ENCODE measurements at places on chromosomes 7 and 10.

DNA sequence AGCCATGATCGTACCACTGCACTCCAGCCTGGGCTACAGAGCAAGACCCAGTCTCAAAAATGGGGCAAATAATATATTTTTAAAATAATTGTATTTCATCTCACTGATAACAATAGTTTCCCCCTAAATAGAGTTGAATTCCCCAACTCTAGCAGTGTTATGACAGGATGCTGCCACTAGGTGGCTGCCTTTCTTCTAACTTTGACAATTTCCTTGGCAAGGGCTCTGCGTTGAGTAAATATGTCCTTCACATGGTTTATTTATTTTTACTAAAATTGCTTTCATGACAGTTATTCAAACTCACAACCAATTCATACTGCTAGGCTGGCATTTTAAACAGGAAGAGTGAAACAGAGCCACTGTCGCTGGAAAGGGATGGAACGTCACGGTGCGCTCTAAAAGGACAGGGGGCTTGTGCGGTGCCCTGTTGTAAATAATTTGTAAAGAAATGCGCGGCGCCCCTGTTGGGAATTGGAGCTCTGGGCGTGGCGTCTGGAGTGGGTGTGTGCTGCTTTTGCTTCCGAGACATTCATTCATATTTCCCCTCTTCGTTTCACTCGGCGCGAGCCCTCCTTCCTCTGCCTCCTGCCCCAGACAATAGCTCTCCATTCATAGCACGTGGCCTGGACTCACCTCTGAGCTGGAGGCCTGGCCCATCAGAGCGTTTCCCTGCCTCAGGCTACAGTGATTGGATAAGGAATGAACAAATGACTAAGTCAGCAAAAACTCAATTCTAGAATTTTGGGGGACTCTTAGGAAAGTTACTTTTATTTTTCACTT, 20.5 kb upstream of the PITRM1 start:
- no peak for DNase-seq

- no peak for DNase-seq
Measured at GRCh38 chr7:36875794-36876193, 151.5 kb upstream of the AOAH start.

- DNase-seq, result no peak
Measured at GRCh38 chr10:122194251-122194650, 76.8 kb upstream of the BTBD16 start.

GRCh38 chr10:9762966-9763656, 1254.6 kb upstream of the CELF2 start:
- no peak for DNase-seq

- no peak for DNase-seq
Measured at GRCh38 chr10:22002591-22003176, 846 bp downstream of the DNAJC1 start.

DNA sequence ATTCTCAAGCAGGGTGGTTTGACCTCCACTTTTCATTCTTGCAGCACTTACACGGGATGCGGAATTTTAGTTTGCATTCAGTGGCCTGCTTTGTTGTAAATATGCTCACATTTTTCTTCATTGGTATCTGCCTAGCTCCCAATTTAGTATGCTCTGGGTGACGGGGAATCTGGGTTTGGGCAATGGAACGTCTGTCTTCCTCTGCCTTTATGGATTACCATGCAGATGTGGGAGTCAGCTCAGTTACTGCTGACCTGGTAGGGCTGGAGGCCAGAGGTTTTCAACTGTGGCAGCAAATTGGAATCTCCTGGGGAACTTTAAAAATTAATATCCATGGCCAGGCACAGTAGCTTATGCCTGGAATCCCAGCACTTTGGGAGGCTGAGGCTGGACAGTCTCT, 161.6 kb downstream of the CAMK1D start:
- DNase-seq, result no peak

DNA sequence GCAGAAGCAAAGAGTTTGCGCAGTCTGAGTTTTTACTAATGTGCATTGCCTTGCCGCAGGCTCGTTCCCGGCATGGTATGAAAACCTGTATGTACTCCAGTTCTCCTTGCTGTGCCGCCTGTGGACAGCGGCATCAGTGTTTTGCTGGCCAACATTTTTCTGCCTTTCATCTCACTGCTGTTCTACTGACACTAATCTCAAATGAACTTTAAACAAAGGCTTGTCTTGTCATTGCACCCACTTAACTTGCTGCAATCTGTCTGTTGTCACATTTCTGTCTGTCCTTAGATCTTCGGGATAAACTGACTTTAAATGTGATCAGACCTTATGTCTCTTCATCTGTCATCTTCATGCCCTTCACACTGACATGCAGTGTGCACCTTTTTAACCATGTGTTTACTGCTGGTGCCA, 71.7 kb upstream of the ZNRF2 start:
- no peak for DNase-seq

DNA sequence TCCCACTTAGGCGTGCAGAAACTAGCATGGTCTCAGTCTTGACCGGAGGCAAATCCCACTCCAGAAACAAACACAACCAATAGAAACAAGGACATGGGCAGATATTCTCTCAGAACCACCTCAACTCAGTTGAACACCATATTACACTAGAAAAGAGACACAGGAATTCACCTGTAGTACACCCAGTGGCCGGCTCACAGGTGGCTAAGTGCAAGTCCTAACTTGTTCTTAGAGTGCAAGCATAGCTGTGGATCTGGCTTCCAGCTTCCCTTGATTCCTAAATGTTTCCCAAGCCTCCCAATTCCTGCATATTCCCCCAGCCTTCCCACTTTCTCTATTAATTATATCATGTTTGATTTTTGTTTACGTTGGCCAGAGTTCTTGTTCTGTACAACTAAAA, 164.4 kb downstream of the TPK1 start:
- DNase-seq, result no peak

DNA sequence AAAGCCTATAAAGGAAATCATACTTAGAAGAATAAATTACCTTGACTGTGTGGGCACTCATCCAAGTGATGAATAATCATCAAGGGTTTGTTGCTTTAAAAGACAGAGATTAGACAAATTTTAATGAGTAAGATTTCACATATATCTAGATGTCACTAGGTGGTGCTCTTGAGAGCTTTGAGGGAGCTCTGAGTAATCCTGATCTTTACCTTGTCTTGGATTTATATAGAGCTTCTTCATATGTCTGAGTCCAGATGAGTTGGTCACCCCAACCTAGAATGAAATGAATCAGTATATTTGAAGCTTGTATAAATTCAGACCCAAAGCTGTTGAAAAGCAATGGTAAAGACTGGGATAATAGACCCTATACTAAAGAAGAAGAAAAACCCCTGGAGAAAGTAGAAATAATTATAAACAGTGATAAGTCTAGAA, 3.7 kb downstream of the AGR2 start:
- DNase-seq, result no peak

DNA sequence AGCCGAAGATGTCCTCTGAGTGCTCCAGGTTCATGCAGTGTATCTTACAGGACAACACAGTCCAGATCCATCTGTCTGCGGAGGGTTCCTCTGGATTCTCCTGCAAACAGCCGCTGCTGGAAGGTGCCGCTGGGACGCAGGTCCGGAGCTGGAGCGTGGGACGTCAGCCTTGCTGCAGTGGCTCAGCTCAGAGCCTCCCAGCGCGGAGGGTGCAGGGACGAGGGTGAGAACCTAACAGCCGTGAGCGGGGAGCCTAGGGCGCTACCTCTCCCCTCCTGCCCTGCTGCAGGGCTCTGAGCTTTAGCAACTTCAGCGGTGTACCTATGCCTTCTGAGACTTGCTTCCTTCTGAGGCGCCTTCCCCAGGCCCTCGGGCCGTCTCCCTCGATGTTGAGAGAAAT, 137.6 kb upstream of the TMEM72 start:
- no peak for DNase-seq

GRCh38 chr7:46003896-46004875, 83.1 kb upstream of the IGFBP3 start:
- DNase-seq, result no peak

DNA sequence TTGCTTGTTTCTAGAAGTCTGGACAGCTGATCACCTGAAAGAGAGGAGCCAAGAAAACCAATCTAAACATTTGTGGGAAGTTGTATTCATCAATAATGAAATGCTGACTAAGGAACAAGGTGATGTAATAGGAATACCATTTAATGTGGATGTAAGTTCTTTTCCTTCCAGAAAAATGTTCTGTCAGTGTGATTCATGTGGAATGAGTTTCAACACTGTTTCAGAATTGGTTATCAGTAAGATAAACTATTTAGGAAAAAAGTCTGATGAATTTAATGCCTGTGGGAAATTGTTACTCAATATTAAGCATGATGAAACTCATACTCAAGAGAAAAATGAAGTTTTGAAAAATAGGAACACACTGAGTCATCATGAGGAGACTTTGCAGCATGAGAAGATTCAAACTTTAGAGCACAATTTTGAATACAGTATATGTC, 39.8 kb upstream of the ZNF37A start:
- no peak for DNase-seq

DNA sequence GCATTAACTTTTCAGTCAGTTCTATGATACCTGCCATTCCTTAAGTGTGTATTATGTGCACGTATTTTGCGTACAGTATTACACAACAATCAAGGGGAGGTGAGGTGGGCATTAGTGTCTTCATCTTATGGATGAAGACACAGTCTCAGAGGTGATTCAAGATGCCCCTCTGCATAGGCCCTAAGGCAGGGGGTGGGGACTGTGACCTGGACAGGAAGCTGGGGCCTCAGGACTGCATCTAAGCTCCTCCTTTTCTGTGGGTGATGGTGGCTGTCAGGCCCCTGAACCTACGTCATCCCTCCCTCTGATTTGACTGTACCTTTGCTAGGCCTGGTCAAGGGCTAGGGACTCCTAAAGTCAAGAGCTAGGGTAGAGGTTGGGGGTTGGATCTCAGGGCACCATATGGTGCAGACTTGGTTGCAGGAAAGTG, 38.9 kb downstream of the HK1 start:
- DNase-seq, result no peak

DNA sequence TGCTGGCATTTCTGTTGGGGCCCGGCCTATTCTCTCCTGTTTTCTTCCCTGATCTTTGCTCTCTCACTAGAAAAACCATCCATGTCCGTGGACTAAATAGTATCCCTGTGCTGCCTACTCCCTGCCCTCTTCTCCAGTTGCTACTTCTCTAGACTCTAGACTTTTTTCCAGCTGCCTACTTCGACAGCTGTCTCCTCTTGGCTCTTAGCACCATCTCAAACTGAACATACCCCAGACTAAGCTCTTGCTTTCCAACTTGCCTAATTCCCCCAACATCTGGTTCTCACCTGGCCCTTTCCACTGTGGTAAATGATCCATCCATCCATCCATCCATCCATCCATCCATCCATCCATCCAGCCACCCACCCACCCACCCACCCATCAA, 19.5 kb downstream of the ADCYAP1R1 start:
- DNase-seq, result no peak

GRCh38 chr7:127816354-127817190, 164.6 kb downstream of the SND1 start:
- DNase-seq, result no peak

DNA sequence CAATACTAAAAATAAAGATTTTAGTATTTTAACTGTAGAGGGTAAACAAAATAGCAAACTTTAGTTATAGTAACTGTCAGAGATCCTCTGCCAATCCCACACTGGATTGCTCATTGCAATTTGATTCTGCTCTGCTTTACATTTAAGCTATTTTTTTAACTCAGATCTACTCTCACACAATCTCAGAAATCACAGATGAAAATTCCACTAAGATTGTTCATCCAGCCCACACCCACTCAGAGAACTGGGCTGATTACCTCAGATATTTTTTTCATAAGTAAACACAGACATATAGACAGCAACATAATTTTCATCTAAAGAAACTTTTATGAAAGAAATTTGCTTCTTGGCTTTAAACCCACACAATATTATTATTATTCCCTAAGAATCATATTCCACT, 7.0 kb downstream of the OSBPL3 start:
- DNase-seq, result no peak

GRCh38 chr10:92839191-92840085, 8.9 kb upstream of the EXOC6 start:
- no peak for DNase-seq

GRCh38 chr10:108631332-108631731, 1292.0 kb downstream of the XPNPEP1 start:
- DNase-seq, result no peak

- DNase-seq, result no peak
Measured at GRCh38 chr10:62450912-62451610, 76.9 kb downstream of the ZNF365 start.

DNA sequence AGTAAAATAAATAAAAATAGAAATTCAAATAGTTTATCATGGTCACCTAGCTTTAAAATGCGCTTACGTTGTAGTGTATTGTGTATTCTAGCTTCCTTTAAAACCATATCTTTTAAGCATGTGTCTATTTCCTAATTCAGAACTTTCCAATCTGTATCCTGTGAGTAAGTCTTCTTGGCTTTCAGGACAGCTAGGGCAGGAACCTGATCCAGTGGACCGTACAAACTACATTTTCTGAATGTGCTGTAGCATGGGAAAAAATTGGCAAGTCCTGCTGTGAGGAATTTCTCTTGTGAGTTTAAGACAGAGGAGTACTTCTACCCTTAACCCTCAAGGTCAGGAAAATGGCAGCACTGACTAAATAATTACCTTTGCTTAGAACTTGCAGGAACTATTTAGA, 12.1 kb downstream of the OPN1SW start:
- DNase-seq, result no peak

GRCh38 chr10:33600381-33600780, 265.9 kb upstream of the NRP1 start:
- DNase-seq, result no peak

- no peak for DNase-seq
Measured at GRCh38 chr7:18317941-18318340, 177.6 kb upstream of the HDAC9 start.

GRCh38 chr7:77409739-77410547, 6.2 kb downstream of the GSAP start:
- DNase-seq, result no peak

DNA sequence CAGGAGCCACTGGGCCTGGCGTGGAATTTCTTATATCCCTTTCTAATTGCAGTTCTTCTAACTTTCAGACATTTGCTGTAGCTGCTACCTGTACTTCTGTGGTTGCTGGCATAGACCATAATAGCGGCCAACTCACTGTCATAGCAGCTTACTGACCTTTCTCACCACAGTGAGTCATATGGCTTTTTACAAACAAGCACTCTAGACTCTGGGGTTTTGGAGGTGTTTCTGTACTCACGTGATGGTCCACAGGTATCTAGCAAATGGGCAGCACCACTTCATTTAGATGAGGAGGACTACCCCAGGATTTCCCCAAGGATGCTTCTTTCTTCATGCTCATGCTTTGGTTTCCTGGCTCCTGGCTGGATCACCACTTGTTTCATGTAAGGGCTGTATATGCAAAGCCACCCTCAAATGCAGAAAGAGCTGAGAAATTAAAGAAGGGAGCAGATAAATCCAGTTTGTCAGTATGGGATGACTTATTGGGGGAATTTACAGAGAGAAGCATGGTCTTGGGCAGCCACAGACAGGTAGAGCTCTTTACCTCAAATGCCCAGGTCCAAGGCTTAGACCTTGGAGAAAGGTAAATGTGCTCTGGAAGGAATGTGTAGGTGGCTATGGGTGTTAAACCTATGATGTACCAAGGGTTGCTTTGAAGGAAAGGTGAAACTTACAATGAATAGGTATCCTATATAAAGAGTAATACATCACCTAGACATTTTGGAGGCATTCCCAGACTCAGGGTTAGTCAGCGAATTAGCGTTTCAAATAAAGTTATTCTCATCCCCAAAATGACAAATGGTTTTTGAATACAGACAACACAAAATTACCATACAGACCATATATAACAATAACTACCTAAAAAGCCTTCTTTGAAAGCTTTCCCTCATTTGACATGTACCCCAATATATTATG, 15.9 kb upstream of the SLC25A16 start:
- DNase-seq, result no peak

GRCh38 chr7:133060004-133060403, 21.9 kb downstream of the CHCHD3 start:
- no peak for DNase-seq
